ENCODE measurements at places on chromosomes 1 and 21.

DNA sequence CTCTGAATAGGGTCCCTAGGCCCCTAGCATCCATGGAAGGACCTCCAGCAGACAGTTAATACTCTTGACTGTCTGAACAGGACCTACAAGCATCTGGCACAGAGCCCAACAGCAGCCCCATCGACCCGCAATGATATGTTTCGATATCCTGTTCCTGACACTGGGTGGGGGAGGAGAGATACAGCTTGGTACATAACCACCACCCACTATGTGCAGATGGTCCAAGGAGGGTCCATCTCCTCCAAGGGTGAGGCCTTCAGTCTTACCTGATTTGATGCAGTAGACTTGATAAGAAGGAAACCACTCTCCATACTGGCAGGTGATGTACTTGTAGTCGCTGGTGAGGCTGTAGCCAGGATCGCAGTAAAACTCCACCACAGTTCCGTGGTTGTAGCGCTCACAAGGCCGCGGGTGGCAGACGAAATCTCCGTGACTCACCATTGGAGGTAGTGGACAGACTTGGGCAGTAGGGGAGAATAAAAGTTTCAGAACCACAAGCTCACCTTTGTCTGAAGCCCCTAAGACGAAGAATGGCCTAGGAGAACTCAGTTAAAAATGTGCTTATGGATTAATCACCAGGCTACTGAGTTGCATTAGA, 86.0 kb upstream of the TLR5 start:
- DNase-seq = no peak

DNA sequence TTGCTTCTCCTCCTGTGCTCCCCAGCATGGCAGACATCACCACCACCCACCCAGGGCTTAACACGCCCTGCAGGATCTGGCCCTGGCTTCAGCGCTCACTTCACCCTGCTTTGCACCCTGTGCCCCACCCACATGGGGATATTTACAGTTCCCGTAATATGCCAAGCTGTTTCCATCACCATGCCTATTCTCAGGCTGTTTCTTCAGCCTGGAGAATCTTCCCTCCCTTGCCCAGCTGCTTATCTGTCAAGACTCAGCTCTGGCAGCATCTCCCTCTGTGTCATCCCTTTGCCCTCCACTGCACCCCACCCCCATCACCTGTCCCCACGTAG, 3.6 kb upstream of the AHCYL1 start:
- no peak for DNase-seq

GRCh38 chr1:238063454-238063853, 172.7 kb upstream of the ZP4 start:
- DNase-seq = no peak

DNA sequence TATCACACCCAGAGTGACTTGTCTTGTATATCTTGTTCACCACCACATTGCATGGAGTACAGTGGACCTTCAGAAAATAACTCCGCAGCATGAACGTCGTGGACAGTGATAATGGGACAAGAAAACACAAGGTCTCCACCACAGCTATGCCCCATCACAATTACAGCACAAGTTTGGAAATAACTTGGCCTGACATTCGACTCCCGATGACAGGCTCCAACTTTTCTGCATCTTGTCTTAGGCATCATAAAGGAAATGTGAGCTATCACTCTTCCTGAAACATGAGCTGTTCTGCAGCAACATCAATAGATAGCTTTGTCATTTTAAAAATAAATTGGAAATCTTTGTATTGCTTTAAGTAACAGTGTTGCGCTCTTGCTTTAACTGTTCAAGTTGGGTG, 2.9 kb downstream of the RRP1B start:
- no peak for DNase-seq

- DNase-seq = no peak
Measured at GRCh38 chr1:201226178-201226514, 35.5 kb downstream of the IGFN1 start.

GRCh38 chr21:46304955-46305354, 18.7 kb downstream of the C21orf58 start:
- DNase-seq = no peak

DNA sequence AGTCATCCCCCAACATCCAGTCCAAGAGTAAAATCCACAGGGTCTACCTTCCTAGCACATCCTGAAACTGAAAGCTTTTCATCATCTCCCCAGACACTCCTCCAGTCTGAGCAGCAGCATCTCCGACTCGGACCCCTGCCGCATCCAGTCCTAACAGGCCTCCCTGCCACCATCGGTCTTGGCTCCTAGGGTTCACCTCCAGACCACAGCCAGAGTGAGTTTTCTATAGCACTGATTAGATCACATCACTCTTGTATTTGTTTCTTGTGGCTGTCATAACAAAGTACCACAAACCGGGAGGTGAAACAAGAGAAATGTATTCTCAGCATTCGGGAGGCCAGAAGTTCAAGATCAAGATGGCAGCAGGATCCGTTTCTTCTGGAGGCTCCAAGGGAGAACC, 187.8 kb downstream of the TOMM20 start:
- DNase-seq = no peak

GRCh38 chr21:38758501-38759214, 47.1 kb upstream of the ETS2 start:
- DNase-seq = no peak

DNA sequence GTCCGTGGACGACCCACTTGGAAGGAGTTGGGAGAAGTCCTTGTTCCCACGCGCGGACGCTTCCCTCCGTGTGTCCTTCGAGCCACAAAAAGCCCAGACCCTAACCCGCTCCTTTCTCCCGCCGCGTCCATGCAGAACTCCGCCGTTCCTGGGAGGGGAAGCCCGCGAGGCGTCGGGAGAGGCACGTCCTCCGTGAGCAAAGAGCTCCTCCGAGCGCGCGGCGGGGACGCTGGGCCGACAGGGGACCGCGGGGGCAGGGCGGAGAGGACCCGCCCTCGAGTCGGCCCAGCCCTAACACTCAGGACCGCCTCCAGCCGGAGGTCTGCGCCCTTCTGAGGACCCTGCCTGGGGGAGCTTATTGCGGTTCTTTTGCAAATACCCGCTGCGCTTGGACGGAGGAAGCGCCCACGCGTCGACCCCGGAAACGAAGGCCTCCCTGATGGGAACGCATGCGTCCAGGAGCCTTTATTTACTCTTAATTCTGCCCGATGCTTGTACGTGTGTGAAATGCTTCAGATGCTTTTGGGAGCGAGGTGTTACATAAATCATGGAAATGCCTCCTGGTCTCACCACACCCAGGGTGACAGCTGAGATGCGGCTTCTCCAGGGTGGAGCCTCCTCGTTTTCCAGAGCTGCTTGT, 32.4 kb downstream of the PRMT2 start:
- no peak for DNase-seq

All from T-helper 2 cell (primary cell).